Muscle of back (tissue), 13 donors: ENCODE measurements at places on chromosomes 12 and 14.
A peak's percentile ranks its signal among the peaks of the same experiment; 100 is the strongest.

DNA sequence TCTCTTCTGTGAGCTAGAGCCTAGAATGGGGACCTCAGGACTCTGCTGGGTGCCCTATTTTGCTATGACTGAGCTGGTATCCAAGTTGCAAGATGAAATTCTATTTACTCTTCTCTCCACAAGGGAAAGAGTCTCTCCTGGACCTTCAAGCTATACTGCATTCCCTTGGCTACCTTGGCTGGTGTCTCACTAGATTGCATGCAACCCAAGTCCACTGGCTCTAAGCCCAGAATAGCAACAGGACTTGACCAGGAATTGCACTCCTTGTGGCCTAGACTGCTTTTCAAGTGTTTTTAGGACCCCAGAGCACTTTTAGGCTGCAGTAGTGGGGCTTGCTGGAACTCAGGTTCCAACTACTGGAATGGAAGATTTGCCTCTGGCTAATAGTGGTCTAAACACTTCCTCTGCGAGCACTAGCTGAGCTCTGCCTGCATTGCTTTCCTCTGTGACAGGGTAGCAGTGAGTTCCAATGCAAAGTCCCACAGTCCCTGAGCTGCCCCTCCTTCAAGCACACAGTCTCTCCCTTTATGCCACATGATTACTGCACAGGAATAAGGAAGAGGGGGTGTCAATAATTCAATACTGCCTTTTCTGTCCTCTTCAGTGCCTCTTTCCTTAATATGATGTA lies 1009.1 kb upstream of the FLRT2 start:
- peak; percentile 2 for DNase-seq

DNA sequence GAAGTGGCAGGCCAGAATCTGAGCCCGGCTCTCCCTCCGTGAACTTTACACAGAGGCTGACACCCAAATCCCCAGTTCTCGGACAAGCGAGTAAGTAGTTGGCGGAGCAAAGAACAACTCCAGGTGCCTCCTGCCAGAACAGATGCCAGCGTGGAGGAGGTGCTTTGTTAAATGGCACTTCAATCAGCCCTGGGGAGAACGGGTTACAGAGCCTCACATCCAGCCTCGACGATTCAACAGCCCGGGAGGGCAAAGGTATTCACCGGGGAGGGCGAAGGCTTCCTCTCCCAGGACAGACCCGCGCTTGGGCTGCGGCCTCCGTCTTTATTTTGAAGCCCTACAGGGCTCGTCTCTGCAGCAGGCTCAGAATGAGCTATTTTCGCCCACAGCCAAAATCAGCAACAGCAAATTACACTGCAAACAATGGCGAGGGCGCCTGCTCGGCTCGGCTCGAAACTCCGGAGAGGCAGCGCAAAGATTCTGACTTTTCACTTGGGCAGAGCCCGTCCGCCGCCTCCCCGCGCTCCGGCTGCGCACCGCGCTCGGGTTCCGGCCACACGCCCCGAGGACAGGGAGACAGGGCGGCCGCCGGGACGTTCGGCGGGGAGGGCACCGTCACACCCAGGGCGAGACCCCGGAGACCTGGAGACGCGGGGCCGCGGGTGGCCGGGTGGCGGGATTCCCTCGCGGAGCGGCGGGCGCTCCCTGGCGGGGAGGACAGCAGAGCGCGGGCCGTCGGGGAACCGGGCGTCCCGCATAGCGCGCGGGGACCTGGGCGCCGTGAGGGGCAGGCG lies 811 bp downstream of the TMCC3 start:
- DNase-seq, result peak; percentile 87

GRCh38 chr12:30573145-30573544 lies 122.5 kb downstream of the IPO8 start:
- DNase-seq, result no peak

GRCh38 chr12:49791700-49792099 lies 36.5 kb downstream of the NCKAP5L start:
- DNase-seq, result no peak

- DNase-seq, result no peak
Observed at GRCh38 chr12:114729731-114730130, 45.8 kb upstream of the TBX3 start.

- DNase-seq, result no peak
Observed at GRCh38 chr14:89374908-89375307, 42.1 kb downstream of the FOXN3 start.

DNA sequence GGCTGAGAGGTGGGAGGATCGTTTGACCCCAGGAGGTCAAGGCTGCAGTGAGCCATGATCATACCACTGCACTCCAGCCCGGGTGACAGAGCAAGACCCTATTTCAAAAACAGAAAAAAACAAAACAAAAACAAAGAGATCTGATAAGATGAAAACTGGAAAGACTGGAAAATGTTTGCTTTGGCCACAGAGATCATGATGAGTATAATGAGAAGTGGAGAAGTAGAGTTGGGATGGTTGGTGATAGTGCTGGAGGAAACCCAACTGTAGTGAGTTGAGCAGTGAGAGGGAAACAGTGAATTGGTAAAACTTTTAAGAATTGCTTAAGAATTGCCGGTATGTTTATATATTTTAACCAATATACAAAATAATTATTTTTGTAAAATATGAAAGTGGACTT lies 39.2 kb downstream of the MON2 start:
- DNase-seq, result no peak

DNA sequence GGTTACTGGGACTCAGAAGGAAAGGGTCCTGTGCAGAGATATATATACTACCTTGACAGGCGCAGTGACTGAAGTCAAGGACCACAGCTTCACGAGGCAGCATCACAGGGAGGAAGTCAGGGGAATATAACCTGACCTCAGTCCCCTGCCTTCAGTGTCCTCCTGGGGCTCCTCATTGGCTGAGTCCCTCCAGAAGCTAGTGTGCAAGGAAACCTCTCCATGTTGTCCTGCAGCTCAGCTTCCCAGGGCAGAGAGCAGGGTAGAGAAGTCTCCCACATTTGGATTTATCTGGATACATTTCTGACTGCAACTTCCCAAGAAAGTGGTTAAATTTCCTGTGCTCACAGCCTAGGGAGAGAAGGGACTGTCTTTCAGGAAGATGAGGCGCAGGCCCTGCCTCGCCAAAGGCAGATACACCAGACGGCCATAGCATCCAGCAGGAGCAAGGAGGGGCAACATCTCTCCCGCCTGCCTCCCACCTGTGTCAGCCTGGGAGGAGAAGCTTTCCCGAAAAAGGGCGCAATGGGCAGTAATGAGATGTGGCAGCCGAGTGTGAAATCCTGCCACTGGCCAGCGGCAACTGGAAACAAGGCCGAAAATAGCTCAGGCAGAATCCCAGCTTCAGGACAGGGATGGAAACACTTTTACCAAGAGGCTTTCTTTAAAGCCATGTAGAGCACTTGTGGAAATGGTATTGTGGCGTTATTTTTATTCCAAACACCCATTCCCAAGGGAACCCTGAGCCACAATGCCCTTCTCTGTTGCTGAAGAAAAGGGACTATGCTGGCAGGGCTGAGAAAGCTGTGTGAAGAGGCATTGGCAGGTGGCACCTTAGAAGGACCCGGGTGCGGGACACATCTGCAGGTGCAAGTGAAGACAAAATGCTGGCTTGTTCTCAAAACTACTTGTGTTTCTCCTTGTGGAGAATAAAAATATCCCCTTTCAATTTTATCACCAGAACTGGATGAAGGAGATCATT lies 54.9 kb upstream of the HIF1A start:
- DNase-seq, result no peak

DNA sequence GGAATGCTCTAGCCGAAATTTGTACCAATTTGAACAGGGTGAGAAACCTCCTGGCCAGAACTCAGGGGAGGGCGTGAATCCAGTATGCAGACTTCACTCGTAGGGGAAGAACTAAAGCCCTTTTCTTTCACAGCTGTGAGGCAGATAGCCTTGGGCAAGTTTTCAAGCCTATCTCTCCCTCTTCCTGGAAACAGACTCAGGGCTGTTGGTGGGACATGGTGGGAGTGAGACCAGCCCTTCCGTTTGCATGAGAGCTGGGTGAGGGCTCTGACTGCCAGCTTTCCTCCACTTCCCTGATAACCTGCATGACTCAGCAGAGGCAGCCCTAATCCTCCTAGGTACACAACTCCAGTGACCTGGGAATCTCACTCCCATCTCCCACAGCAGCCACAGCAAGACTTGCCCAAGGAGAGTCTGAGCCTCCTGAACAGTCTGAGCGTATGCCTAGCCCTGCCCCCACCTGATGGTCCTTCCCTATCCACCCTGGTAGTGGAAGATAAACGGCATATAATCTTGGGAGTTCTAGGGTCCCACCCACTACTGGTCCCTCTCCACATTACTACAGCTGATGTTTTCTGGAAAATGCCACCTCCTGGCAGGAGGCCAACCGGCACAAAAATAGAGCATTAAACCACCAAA lies 170.1 kb upstream of the AMIGO2 start:
- no peak for DNase-seq

DNA sequence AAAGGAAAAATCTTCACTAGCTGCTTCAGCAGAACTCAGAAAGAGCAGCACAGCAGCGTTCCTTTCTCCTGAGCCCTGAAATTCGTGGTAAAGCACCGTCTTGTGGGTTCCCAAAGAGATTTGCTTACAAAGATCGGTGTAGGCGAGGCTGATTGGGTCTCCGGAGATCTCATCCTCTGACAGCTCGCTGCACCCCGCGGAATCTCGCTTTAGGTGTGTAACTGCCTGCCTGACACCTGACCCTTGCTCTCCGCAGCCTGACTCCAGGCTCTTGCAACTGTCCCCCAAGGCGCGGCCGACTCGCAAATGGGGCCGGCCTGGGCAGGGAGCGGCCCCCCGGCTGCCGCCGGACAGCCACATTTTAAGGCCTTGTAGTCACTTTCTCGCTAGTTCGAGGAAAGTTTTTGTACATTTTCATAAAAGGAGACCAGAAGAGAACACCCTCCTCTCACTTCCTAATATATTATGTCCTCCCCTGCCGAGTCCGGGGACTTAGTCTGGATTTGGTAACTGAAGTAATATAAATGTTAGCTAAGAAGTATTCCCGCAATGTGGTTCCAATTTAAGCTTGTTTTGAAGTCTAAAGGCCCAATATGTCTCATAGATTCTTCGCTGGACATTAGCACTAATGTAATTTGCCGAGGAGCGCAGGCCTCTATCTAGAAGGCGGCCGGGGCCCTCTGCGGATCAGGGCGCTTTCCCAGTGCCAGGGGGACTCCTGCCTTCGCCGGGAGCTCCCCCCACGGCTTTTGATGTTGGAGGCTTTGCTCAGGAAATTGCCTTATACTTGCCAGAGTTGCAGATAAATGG lies 177.3 kb upstream of the CDKN3 start:
- DNase-seq, result peak; percentile 71

GRCh38 chr12:124169577-124170284 lies 125.2 kb upstream of the RFLNA start:
- no peak for DNase-seq

DNA sequence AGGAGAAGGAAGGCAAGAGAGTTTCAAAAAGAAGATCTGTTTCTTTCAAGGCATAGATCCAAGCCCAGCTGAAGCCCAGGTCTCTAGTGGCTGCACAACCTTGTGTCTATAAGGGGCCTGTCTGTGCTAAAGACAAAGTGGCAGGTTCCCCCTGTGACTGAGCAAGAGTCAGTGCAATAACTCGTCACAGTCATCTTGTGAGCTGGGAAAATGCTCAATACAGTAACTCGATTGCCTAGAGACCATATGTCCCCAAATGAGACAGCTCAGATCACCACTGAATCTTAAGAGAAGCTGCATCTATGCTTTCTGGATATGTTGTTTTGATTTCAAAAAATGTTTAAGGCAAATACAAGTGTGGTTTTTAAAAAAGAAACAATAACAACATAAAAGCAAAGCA lies 24.2 kb downstream of the ST8SIA1 start:
- DNase-seq, result peak; percentile 45

DNA sequence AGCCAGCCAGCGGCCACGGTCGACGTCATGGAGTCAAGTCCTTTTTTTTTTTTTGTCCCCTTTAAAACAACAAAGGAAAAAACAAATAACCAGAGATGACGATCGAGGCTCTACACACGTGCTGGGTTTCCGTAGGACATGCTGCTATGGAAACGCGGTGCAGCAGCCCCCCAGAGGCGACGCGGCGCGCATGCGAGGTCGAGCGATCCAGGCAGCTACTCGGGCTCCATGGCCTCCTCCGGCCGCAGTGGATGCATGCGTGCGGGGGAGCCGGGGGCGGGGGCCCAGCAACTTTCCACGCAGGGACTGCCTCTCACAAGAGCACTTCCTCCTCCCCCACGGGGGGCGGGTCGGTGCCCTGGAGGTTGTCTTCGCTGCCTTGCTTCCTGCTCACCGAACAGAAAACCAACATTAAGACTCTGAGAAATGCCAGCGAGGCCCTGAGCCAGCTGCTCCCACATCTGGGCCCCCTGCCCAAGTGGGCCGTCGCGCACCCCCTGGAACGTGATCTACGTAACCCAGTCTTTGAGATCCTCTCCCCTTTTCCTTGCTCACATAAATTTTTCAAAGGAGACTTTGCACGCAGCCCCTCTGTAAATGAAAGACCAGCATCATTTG lies 30.7 kb downstream of the P2RX4 start:
- DNase-seq, result peak; percentile 90

GRCh38 chr14:98298481-98299244 lies 973.3 kb downstream of the BCL11B start:
- no peak for DNase-seq

- DNase-seq, result no peak
Observed at GRCh38 chr12:26855337-26855736, 22.3 kb upstream of the ITPR2 start.

GRCh38 chr12:32217354-32218310 lies 111.0 kb downstream of the BICD1 start:
- no peak for DNase-seq

DNA sequence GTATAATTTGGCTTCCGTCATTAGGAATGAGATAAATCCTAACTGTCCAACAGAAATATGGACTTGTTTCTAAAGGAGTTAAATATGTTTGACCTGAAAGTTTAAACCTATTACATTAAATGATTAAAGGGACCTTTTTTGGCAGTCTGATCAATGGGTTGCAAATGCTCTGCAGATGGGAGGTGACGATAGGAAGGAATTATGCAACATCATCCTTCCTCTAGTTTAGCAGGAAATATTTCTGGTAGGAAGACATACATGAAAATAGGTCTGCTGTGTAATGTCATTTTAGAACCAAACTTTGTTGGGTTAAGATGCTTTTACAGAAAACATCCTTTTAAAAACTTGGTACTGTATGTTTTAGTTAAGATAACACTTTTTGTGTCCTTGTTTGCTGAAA lies 2.6 kb downstream of the LRRC10 start:
- no peak for DNase-seq

- peak; percentile 65 for DNase-seq
Observed at GRCh38 chr14:22646570-22647254, 2.6 kb upstream of the OR6J1 start.

GRCh38 chr14:102323102-102323501 lies 3.6 kb downstream of the ZNF839 start:
- no peak for DNase-seq

- no peak for DNase-seq
Observed at GRCh38 chr12:40829738-40830144, 137.5 kb downstream of the CNTN1 start.

GRCh38 chr14:100031506-100032281 lies 33.5 kb upstream of the EVL start:
- DNase-seq, result no peak

- DNase-seq, result no peak
Observed at GRCh38 chr12:16154990-16155389, 122.5 kb downstream of the SLC15A5 start.

DNA sequence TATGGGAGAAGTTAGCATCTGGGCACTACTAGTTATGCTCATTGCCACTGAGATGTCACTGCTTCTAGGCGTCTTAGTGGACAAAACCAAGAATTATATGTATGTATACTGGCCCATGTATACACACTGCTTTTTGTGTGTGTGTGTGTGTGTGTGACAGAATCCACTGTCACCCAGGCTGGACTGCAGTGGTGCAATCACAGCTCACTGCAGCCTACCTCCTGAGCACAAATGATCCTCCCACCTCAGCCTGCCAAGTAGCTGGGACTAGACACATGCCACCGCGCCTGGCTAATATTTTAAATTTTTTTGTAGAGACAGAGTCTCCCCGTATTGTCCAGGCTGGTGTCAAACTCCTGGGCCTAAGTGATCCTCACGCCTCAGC lies 25.2 kb downstream of the LIMA1 start:
- no peak for DNase-seq
